ENCODE measurements at places on chromosomes 1 and 21.

DNA sequence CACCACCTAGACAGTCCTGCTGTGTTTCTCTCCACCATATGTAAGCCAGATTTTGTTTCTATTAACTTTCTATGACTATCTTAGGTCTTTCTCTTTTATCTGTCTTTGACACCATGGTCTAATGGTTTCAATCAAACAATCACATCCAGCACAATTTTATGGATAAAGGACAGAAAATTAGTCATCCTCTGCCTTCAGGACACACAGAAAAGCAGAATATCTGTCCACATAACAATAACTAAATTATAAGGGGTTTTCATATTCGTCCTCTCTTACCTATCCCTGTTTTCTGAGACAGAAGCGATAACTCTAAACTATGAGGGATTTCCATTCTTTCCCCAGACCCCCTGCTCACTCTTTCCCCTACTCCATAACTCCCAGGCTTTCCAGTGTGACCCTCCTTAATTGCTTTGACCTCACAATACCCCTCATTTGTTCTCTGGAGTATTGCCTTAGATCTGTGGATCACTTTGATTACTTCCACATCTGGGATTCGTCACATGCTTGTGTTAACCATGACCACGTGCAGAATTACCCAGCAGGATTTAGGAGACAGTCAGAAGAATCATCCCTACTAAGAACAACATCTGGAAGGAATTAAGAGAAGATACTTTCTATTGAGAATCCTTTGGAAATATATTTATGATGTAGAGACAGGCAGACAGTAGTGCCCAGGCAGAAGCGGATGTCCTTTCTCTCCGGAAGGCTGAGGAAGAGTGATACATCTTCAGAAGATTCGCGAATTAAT is 108.2 kb upstream of the GREM2 start:
- DNase-seq: peak; percentile 48

DNA sequence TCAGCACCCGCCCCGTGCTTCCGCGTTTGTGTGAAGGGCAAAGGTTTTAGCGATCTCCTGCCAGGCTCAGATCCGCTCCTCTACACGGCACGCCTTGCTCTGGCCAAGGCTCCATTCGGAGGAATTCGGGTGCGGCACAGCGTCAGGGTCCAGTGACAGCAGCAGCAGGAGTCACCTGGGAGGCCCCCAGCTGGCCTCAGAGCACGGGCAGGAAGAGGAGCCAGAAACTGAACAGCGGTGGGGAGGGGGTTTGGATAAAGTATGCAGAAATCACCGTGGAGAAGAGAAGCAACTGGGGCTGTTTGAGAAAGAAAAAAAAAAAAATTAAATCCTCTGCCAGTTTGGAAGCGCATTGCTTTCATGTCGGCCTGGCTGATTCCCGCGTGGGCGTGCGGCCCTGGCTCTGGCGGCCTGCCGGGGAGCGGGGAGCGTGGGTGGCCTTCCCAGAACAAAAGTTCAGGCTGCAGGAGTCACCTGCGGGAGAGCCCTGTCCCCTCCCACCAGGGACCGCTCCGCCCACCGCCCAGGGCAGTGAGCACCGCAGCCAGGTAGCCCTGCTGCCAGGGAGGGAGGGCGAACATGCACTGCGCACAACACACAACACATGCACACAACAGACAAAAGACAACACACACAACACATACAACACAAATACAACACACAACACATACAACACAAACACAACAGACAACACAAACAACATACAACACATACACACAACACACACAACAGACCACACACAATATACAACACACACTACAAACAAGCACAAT is 107.6 kb downstream of the ETS2 start:
- no peak for DNase-seq

DNA sequence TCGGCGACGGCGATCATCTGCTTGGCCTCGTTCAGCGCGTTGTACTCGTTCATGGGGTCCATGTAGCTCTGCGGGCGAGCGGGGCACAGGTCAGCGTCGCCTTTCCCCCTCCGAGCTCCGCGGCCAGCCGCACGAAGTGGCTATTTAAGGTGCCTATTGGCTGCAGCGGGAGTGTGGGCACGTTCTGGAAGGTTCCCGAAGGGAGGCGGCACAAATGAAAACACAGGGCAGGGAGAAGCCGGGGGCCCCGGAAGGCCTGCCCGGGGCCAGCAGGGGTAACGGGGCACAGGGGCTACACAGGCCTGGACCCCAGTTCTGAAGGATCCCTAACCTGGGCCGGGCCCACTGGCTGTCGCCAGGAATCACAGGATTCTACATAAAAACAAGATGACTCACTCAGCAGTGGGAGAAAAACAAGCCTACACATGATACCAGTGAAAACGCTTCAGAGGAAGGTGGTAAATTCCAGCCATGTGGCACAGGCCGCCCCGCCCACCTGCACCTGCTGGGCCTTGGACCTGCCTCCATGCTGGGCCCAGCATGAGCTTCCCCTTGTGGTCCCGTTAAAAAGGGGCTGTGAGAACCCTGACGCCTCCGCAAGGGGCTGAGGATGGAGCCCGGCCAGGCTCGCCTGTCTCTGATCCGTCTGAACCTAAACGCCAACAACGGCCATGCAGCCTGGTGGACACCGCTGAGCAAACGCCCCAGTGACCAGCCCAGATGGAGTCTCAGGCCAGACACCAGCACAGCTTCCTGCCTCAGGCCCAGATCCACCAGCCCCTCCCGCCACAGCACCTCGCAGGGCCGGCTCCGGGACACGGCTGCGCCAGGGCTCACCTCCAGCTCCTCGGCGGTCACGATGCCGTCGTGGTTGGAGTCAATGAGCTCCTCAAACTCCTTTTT is 3.9 kb upstream of the TNFRSF4 start:
- DNase-seq: no peak

- peak; percentile 96 for DNase-seq
Observed at GRCh38 chr1:29196863-29197589, 15.3 kb upstream of the SRSF4 start.

DNA sequence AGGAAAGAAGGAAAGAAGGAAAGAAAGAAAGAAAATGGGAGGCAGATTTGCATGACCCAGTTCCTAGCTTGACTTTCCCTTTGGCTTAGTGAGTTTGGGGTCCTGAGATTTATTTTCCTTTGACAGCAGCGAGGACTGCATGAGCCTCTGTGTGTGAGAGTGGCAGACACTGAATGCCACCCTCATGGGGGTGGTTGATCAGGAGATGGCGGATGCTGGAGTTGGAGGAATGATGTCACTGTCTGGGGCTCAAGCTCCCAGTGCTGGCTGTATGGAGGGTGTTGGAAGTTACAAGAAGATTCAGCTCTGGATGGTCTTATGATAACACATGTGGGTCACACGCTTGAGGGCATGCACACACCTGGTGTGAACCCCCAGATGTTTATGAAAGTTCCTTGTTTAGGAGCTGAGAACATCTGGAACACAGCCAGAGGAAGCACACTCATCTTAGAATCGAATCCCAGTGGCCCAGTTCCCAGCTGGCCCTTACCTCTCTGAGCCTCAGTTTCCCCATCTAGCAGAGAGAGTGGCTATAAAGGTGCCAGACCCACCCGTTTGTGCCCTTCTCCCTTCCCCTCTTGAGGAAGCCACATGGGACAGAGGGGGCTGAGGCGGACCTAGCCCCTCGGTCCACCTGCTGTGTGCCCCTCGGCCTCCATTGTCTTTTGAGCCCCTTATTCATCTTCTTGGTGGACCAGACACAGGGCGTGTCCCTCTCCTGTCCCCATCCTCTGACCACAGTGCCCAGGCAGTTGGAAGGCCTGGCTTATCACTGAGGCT is 5.7 kb downstream of the PADI4 start:
- DNase-seq: no peak

GRCh38 chr1:244952280-244952933 is 88.1 kb upstream of the HNRNPU start:
- no peak for DNase-seq

DNA sequence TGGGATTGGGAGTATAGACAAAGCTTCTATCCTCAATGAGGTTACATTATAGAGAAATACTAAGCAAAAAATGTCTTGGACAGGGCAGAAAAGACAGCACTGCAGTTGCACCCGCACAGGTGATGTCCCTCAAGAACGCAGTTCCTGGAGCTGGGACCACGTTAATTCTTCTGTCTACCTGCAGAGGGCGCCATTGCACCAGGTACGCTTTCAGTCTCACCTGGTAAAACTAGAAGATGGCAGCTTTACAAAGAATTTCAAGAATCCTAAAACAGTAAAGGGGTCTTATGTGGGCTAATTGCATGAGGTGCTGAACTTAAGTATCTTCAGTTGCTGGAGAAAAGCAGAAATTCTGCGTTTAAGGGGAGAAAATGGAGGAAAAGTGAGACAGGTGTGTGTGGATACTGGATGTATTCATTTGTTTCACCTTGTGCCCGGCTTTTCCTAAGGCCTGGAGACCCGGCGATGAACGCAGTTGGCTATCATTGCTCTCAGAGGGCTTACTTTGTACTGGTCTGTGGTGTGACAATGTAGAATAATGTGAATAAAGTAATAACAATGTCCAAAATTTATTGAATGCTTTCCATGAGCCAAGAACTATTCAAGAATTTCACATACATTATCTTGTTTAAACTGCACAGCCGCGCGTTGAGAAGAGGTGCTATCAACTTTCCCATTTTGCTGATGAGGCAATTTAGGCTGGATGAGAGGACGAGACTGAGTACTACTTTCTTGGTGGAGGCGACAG is 276.3 kb upstream of the GREM2 start:
- no peak for DNase-seq

GRCh38 chr1:234093741-234094140 is 189.3 kb downstream of the SLC35F3 start:
- no peak for DNase-seq

- no peak for DNase-seq
Observed at GRCh38 chr1:231301990-231302389, 35.7 kb downstream of the EXOC8 start.

Measured in HFFc6 (cell line).